PC-3 (cell line): ENCODE measurements at places on chromosomes 1 and 21. TPM values are rescaled to one million over a fixed set of nuclear protein-coding genes. Genes with fewer than 3 reads are reported as not detected.

DNA sequence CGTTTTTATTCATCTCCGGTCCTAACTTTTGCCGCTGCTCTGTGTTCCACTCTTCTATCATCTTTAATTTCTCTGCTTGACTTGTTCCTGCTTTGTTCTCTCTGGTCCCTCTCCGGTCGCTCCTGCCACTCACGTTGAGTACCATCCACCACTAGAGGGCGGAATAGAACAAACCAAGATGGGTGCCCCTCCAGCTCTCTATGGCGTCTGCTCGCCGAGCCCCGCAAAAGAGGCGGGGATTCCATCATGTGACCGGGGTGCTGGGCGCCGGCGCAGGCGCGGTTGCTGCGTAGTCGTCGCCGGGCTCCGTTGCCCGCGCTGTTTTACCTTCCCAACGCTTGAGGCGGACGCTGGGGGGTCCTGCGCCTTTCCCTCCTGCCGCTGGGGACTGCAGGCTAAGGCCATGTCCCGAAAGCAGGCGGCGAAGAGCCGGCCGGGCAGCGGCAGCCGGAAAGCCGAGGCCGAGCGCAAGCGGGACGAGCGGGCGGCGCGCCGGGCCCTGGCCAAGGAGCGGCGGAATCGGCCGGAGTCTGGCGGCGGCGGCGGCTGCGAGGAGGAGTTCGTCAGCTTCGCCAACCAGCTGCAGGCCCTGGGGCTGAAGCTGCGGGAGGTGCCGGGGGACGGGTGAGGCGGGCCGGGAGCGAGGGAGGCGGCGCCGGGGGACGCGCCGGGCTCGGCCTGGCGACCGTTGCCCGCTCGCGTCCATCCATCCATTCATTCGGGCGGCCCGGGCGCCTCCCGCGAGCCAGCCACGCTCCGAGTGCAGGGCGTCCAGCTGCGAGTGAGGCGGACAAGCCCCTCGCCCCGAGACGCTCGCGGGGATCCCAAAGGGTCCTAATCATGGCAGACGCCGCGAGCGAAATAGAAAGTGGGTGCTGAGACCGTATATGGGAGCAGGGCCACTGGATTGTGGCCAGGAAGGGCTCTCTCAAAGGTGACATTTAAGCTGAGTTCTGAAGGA is at the start of gene OTUD3:
TSS of gene OTUD3 (plus strand) at position 285 of the 961 bp plus-strand sequence. CDS start at position 404, 119 bp downstream.
- peak; percentile 98 for DNase-seq

- DNase-seq, result no peak
Observed at GRCh38 chr1:41649396-41650027, 165.0 kb upstream of the EDN2 start.

- no peak for DNase-seq
Observed at GRCh38 chr1:157334041-157334440, 195.8 kb upstream of the ETV3 start.

DNA sequence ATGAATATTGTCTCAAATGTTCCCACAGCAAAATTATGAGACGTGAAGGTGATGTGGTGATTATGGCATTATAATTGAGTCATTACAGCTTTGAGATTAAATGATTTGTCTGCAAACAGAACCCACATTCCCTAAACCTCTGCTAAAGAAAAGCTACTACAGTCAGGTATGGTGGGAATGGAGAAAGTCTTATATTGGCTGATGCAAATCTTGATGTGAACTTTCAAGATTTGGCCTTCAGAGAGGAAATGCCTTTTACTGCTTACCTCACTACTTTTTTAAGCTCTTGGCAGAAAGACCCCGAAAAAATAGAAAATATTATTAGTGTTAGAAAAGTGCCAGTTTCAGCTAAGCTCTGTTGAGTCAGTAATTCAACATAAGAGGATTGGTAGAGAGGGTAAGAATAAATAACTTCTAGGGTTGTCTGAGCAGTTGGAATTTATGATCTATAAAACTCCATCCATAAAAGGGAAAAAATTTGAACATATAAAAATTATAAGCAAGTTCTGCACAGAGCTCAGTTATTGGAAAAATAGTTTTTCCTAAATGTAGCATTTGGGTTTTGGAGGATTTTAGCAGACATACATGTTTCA is 47.8 kb upstream of the RGS5 start:
- peak; percentile 38 for DNase-seq

DNA sequence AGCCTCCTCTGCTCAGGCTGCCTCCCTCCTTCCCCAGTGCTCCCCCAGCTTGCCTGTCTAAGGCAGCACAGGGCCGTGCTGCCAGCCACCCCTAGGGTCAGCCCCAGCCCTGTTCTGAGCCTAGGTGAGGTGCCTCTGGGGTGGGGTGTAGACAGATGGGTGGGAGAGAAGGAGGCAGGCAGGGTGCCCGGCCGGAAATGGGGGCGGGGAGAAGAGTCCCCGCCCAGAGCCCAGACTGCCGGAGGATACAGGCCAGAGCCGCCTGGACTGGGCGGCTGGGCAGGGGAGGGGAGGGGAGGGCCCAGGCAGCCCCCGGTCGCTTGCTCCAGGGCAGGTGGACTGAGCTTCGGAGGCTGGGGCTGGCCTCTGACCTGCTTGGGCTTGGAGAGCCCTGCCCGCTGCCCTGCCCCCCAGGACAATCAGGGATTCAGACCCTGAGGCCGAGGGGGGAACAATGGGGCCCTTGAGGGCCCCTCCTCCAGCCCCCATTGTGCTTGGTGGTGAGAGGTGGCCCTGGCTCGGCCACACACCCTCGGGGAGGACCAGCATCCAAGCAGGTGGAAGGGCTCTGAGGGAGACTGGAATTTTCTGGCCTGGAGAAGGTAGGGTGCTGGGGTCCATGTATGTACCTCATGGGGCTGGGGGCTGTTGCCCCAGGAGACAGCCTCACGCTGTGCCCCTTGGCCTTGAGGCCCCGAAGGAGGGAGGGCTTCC is at the start of gene GJC2:
TSS of gene GJC2 (plus strand) at position 525 of the 714 bp plus-strand sequence. CDS start 7,829 bp downstream, outside the sequence.
- DNase-seq, result no peak

The COL18A1 gene
- total RNA-seq, result 77.0 and 85.5 TPM in 2 replicates

GRCh38 chr1:82896036-82896435 is 1095.3 kb downstream of the ADGRL2 start:
- no peak for DNase-seq

DNA sequence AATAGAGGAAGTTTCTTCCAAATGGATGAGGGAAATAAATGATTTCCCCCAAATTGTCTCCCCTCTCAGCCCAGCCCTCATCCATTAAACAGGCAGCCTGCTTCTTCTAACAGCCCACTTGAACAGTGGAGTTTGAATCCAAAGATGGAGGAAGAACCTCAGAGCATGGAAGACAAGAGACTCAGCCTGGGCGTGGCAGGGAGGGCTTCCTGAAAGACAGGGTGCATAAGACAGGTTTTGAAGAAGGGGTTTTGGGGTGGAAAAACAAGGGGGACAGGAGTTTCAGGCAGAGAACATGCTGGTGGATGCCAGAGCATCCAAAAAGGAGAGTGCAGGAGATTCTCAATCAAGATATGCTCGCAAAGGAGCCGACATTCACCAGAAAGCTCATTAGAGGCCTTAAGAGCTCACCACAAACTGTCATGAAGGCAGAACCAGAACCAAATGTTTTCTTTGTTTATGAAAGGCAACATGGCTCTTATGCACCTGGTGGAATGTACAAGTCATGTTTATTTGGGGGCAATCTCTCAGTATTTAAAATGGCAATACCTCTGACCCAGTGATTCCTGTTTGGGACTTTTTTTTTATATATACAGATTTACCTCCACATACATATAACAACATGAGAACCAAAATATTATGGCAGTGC is 26.5 kb upstream of the TSPEAR start:
- peak; percentile 14 for DNase-seq

The KCNE1 gene
- total RNA-seq, result 0.58 and 0.69 TPM in 2 replicates

The C1orf56 gene
- 2.8 and 3.8 TPM in 2 replicates for total RNA-seq

DNA sequence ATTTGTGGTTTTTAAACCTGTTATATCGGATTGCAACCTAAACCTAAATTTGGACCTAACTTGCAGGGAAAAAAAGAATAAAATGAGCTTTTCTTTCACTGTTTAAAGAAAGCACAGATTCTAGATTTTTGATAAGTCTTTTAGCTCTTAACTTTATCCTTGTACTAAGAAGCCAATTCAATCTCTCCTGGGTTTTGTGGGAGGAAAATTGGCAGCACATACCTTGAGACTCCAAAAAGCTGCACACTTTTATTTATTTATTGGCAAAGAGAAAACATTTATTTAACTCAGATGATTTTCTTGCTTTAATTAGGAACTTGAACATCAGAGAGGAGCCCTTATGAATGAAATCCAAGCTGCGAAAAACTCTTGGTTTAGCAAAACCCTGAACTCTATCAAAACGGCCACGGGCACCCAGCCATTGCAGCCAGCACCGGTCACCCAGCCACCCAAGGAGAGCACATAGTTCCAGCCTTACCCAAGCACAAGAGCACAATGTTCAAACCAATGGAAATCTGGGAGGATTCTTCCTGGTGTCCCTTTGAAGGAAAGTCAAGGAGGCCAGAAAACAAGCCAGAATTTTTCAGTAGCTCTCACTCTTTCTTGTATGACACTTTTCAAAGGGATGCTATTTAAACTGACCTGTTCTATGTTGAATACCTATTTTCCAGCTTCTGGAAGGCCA is 10.1 kb upstream of the CACYBP start:
- no peak for DNase-seq

DNA sequence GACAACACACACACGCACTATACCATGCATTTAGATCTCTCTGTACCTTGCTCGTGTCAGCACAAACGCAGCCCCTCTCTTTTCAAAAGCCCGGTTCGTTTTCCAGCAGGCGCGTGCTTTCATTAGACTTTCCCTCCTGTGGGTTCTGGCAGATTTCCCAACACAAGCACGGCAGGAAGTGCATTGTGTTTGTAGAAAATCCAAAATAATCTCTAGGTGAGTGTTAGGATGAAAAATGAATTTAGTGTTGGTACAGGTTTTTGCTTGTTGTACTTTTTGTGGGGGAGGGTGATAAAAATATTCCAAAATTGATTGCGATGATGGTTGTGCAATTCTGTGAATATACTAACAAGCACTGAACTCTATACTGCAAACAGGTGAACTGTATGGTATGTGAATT is 54.1 kb upstream of the POFUT2 start:
- DNase-seq, result peak; percentile 47

DNA sequence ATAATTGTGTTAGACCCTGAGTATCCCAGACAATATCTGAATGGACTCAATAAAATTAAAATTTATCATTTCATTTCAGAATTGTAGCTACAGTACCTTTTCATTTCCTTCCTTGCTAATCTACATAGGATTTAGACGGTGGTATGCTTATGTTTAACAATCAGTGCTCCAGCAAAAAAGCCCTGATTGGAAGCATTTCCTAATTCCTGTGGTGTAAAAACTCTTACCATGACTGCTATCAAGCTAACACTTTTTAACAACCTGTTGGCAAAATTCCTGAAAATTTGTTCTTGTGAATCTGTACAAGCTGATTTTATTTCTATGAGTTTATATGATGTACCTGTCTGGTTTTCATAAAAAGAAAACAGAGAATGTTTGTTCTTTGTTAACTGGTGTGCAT is 5.2 kb upstream of the FNBP1L start:
- no peak for DNase-seq

The PLA2G2C gene
- total RNA-seq, result 0.12 TPM in 1 of 2 replicates, not detected in the other

GRCh38 chr1:14222086-14222485 is 376.4 kb upstream of the KAZN start:
- DNase-seq, result no peak

The DMBX1 gene
- 1.7 and 2.4 TPM in 2 replicates for total RNA-seq

- DNase-seq, result no peak
Observed at GRCh38 chr1:89660224-89661061, 27.5 kb downstream of the LRRC8C start.

DNA sequence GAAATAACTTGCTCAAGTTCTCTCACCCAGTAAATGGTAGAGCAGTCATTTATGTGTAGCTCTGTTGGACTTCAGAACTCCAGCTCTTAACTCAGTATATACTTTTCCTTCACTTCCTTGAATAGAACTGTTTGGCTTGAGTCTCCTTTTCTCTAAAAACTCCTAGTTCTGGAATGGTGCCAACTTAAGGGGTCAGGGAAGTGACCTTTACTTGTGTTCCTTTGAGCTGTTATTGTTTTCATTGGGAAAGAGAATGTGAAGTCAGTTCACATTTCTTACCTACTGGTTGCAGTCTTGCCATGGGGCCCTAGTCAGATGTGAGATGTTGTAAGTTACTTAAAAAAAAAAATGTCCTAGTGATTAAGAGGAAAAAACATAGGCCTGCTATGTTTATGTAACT is 77.0 kb upstream of the MACF1 start:
- DNase-seq, result no peak

DNA sequence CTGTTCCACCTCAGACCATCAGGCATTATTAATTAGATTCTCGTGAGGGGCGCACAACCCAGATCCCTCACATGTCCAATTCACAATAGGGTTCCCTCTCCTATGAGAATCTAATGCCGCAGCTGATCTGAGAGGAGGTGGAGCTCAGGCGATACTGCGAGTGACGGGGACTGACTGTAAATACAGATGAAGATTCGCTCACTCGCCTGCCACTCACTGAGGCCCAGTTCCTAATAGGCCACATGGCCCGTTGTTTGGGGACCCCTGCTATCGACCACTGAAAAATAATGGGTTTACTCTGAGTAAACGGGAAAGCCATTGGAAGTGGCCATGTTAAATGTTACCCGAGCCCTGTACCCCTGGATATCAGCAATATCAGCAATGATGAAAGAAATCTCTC is 65.9 kb downstream of the GRIK1 start:
- no peak for DNase-seq

DNA sequence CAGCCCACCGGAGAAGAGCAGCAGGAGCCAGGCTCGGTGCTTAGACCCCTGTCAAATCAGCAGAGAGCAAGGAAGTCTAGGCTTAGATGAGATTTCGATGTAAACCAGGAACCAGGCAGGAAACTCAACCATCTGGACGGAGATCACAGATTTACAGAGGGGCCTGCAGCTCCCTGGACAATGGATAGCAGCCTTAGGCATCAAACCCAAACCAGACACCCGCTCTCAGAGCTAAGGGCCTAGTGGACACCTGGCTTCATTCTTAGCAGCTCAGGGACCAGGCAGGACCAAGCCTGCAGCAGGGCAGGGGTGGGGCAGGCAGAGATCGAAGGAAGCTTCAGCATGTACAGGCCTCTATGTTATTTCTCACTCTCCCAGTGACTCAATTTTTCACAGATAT is 127.8 kb upstream of the FMN2 start:
- DNase-seq, result no peak

DNA sequence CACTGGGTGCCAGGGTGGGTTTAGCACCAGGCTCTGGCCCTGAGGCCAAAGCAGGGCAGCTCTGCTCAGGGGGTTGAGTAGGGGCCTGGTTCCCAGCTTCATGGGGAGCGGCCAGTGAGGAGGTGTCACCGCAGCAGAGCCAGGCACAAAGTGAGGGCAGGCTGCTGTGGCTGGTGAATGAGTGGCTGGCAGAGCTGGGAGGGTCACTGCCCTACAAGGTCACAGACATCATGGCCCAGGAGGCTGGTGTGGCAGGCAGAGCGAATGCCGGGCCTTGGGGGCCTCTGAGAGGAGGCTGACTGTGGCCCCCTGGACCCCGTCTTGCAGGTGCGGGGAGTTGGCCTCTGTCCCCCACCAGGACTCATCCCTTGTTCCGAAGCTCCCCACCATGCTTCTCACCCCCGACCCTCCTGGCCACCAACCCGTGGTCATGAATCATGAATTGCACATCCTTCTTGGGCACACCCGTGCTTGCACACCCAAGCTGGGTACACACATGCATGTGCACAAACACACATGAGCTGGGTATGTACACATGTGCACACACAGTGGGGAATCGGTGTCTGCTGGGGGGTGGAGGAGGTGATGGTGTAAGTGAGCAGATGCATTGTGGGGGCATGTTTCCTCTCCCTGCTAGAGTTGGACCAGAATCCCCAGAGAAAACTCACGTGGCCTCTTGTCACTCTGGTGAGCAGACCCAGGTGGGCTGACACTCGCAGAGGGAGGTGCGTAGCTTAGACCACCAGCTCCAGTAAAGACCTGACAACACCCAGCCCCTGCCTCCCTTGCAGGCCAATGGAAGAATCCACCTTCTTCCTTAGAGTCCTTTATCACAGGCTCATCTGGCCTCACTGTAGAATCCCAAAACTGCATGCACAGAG is 4.8 kb upstream of the GNB1 start:
- no peak for DNase-seq
